Erythroblast (primary cell): ENCODE measurements at places on chromosomes 7 and 10.

DNA sequence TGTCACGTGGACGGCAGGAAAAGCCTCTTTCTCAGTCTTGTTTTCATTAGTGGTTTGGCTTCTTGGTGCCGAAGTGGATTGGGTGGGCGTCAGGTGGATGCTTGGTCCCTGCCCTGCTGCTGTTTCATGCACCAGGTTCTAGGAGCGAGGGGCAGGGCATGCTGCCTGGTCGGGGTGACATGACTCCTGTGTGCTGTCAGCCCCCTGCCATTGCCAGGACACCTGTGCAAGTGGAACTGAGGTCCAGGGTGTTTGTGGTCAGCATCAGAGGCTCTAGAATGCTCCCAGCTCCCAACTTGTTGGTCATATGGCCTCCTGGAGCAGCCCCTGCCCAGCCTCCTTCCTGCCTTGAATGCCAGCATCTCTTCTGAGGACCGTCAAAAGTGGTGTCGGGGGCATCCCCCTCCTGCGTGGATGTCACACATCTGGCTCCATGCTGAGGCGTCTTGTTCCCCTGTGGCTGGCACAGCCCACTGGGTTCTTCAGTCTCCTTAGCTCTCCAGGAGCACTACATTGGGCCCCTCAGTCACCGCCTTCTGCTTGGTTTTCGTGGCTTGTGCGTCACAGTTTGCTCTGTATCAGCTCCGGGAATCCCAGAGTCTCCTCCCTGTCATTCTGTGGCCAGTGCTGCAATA lies 24.8 kb downstream of the ADCY1 start:
- no peak for DNase-seq

DNA sequence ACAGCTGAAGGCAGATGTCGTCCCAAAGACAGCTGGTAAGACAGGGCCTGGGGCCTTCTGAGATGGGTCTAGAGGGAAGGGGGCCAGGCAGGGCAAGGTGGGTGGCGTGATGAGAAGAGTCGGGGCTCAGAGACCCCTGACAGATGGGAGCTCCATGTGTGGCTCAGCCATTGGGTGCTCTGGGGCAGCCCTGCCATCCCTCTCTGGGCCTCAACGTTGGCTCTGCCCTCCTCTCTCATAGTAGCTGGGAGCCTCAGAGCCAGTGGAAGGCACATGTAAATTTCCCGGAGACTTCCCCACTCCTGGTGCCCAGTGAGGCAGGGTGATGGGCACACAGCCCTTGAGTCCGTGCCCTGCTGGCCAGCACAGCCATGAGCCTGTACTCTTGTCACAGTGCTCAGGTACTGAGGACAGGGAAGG lies 1.8 kb downstream of the PPIF start:
- no peak for DNase-seq

- DNase-seq, result no peak
Observed at GRCh38 chr10:546971-547590, 142.4 kb downstream of the DIP2C start.

GRCh38 chr10:34474009-34474376 lies 341.1 kb downstream of the PARD3 start:
- no peak for DNase-seq

DNA sequence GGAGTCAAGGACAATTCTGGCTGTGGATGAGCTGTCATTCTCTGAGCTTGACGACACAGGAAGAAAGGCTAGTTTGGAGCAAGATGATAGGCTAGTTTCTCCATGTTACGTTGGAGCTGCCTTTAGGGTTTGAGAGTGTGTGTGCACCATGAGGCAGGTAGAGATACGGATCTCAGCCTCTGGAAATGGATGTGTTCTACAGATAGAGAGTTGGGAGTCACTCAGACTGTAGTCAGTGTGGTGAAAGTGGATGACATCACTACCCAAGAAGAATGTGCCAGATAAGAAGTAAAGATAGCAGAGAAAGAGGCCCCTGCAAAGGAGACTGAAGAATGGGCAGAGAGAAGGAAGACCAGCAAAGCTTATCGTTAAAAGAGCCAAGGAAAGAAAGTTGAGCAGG lies 42.4 kb downstream of the PNLIPRP3 start:
- peak; percentile 41 for DNase-seq

- DNase-seq, result no peak
Observed at GRCh38 chr7:128003167-128003566, 28.1 kb downstream of the LRRC4 start.

DNA sequence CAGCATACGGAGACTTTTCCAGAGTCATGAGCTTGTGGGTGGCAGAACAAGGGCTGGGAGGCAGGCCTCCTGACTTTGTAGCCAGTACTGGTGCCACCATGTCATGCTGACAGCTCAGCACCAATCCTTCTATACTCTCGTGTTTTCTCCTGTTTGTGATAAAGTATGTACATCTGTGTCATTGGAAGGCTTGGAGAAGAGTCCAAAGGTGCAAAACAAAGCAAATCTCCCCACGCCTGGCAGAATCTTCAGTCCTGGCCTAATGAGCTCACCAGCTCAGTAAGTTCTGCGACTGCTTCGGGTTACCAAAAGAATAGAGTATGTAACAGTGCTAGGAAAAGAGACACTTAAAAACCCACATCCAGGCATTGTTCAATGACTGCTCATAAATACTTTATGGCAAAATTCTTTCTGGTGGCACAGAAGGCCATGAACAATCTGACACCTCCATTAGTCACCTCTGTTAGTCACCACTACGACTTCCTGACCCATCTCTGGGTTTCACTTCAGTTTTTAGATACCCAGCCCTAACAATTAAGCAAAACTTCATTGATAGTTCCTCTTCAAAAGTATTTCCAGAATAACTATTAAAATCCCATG lies 24.5 kb downstream of the STEAP1 start:
- DNase-seq, result no peak

DNA sequence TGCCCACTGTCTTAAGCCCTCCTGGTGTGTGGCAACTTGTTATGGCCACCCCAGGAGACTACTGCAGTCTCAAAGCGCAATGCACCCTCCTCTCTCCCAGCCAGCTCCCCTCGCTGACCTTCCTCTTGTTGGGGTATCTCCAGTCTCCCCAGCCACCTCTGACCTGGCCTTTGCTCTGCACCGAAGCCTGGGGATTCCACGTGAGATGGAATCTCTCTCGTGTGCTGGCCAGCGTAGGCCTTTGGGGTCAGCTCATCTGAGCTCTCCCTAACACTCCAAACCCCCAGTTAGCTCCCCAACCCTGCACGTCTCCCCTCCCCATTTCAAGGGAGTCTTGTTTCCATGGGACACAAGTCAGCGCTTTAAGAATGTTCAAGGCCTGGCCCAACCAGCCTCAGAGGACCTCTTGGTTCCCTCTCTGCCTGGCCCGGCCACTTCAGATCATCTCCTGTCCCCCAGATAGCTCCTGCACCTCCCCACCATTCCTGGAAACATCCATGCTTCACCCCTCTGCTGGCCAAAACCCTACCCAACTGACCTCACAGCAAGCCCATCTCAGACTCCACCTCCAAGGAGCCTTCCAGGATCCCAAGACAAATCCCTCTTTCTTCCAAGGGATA lies 11.2 kb downstream of the ITPRIP start:
- no peak for DNase-seq

GRCh38 chr7:105808703-105809590 lies 67.5 kb downstream of the ATXN7L1 start:
- DNase-seq, result peak; percentile 4

DNA sequence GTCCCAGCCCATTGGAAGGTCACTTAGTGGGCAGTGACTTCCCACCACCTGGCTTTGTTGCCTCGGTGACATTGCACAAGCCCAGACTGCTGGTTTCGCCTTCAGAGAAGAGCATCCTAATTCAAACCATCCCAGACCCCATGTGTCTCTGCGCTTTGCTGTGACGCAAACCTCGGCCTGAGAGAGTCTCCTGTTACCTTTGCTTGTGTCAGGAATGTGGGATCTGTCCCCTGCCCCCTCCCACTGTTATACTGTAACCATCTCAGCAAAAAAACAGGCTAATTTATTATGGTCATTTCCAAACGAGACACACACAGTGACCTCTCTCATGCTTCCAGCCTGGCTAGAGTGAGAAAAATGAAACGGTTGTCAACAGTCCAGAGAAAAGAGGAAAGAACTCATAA lies 25.0 kb upstream of the AQP1 start:
- DNase-seq, result no peak

GRCh38 chr7:74483402-74484336 lies 30.0 kb downstream of the GTF2IRD1 start:
- DNase-seq, result no peak

GRCh38 chr7:76369018-76369417 lies 10.2 kb upstream of the YWHAG start:
- no peak for DNase-seq

DNA sequence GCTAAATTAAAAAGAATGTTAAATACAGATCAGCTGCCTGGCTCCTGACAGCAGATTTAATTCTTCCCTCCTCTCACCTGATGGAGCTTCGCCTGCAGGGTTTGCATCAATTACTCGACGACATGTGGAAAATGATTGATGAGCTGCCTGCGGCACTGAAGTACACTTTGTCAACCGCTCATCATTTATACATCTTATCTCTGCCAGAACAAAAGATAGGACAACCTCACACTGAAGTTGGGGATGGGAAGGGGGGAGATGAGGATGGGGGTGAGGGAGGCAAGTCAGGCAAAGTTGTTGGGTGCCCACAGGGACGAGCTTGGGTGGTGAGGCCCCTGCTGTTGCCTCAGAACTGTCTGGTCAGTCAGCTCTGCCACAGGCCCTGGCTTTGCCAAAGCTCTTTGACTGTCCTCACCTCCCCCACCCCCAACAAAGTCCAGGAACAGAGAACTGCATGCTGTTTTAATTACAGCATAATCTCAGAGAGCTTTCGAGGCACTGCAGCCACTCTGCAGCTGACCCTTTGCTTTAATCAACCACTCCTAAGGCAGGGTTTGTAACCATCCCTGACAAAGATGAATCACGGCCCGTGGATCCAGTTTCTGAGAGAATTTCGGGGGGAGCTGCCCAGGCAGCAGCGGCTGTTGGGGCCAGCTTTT lies 702.3 kb downstream of the LRMDA start:
- DNase-seq, result no peak

DNA sequence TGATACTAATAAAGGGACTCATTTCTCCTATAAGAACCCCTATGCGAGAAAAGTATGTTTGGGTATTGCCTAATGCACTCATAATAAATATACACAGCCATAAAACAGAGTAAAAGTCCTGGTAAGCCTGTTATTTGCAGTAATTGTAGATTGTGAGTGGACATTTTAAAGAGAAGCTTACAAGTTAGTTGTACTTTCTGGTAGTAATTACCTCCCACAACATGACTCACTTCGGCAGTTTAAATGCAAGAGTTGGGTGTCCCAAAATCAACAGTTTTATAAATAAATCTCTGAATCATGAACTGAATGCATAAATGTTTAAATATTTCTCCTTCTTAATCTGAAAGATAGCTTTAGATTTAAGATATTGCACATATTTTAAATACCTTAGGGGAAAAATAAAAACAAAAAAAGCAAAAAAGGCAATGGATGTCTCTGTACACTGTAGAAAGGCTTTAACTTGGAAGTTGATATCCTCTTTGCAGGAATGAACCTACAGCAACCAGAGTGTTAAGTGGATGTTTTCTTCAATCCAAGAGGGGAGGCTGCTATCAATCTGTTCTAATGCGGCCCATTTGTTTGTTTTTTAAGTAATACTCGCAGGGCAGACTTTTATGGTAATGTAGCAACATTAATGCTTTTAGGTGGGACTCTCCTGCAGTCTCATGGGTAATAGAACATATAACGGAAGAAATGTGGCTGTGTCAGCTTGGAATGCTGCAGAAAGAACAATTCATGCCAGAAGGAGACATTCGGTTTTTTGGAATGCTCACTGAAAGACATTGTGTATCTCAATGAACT lies 57.3 kb upstream of the ZEB1 start:
- DNase-seq, result no peak

- no peak for DNase-seq
Observed at GRCh38 chr10:94085766-94086437, 92.2 kb downstream of the PLCE1 start.

- DNase-seq, result peak; percentile 89
Observed at GRCh38 chr7:119925581-119926289, 347.2 kb upstream of the KCND2 start.

- no peak for DNase-seq
Observed at GRCh38 chr7:91722831-91723230, 157.7 kb downstream of the MTERF1 start.

DNA sequence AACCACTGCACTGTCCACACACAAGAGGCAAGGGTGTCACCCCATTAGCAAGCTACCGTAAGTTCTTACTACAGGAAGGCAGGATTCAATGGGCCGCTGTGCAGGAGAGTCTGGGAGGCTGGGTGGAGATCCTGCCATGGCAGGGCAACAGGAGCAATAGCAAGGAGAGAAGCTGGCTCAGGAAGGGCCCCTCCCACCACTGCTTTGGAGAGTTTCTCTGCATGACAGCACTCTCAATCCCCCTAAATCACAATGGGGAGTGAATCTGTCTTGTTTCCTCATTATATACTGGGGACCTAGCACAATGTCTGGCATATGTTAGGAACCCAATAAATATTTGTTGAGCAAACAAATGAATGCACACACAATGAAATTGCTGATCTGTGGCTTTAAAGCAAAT lies 83.2 kb upstream of the SFMBT2 start:
- no peak for DNase-seq

DNA sequence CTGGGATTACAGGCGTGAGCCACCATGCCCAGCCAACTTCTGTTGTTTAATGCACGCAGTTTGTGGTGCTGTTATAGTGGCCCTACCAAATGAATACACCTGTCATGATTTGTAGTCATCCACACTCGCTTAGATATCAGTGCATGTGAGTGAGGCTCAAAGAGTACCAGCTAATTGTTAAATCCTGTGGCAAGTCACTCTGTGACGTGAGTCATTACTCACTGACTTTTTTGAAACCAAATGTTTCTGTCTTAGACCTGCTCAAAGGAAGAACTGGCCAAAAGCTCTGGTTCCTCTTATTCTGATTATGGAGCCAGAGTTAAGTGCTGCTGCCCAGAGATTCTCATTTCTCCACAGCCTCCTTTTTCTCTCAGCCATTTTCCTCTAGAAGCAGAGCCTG lies 109.4 kb downstream of the PRKAG2 start:
- DNase-seq, result no peak

DNA sequence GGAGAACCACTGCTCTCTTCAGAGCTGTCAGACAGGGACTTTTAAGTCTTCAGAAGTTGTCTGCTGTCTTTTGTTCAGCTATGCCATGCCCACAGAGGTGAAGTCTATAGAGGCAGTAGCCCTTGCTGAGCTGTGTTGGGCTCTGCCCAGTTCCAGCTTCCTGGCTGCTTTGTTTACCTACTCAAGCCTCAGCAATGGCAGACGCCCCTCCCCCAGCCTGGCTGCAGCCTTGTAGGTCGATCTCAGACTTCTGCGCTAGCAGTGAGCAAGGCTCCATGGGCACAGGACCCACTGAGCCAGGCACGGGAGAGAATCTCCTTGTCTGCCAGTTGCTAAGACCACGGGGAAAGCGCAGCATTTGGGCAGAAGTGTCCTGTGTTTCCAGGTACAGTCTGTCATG lies 12.1 kb upstream of the CPA2 start:
- DNase-seq, result no peak

GRCh38 chr10:93235686-93236085 lies 162.0 kb downstream of the CYP26A1 start:
- no peak for DNase-seq

- no peak for DNase-seq
Observed at GRCh38 chr7:131279044-131279443, 48.6 kb upstream of the MKLN1 start.
